ENCODE measurements at places on chromosomes 3 and 15.
A peak's percentile ranks its signal among the peaks of the same experiment; 100 is the strongest.

DNA sequence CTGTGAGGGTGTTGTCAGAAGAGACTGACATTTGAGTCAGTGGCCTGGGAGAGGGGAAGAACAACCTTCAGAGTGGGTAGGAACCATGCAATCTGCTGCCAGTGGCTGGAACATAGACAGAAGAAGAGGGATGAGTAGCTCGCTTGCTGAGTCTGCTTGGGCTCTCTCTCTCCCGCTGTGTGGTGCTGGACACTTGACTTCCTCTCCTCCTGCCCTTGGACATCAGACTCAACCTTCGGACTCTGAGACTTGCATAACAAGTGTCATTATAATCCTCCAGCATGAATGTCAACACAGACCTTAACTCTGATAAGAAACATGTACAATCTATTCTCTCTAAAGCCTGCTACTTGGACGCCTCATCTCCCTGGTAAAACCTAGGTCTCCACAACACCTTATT lies 5.9 kb upstream of the NMD3 start:
- no peak for DNase-seq

DNA sequence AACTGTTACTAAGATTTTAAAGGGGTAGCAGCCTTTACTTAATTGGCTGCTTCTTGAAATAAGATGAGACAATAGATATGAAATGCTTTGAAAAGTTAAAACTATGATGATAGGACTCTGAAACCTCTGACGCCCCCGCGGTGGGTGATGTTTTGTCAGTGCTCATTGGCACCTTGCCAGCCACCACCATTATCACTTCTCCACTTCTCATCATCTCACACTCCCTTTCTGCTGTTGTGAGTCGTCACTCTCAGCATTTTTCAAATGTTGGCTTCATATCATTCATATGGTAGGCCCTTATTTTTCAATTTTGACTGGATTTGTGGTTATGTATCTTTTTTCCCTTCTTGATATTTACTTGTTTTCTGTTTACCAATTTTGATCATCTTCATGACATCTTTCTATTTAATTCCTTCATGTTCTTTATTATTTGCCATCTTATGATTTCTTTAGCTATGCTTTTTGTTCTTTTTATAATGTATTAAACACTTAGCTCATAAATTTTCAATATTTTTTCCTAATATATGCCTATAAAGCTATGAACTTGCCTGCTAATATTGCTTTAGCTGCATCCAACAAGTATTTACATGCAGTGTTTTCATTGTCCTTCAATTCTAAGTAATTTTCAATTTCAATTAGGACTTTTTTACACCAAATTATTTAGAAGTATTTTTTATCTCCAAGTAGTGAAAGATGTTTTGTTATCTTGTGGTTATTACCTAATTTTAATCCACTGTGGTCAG lies 30.3 kb upstream of the SKOR1 start:
- DNase-seq = no peak

- DNase-seq = no peak
Observed at GRCh38 chr15:67024998-67025368, 40.4 kb upstream of the SMAD3 start.

- DNase-seq = peak; percentile 19
Observed at GRCh38 chr15:63348392-63348791, 33.3 kb downstream of the CA12 start.

DNA sequence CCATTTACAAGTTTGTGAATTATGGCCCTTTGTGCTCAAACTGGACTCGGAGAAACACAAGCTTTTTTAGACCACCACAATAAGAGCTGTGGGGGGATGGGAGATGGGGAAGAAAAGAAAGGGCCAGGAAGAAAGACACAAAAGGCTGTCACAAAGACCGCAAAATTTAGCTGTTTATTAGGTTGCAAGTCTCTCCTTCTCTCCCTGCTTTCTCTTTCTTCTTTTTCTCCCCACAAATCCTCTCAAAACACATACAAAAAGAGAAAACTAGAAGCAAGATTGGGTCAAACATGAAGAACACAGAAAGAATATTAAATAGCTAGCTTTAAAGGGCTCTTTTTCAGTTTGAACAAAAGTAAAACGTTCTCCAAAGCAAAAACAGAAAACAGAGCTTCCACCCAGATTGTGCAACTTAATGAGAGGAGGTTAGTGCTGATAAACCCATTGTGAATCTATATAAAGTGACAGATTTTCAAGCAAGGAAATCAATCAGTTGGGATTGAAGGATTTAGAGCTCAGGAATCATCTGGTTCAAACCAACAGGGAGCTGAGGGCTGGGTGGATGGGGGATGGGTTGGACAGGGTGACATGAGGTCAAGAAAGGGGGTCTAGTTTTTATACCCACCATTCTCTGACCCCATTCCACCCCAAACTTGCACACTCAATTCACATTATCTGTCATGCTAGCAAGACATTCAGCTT lies 87.3 kb downstream of the DHX30 start:
- no peak for DNase-seq

- no peak for DNase-seq
Observed at GRCh38 chr15:90421527-90421926, 33.5 kb downstream of the IQGAP1 start.

DNA sequence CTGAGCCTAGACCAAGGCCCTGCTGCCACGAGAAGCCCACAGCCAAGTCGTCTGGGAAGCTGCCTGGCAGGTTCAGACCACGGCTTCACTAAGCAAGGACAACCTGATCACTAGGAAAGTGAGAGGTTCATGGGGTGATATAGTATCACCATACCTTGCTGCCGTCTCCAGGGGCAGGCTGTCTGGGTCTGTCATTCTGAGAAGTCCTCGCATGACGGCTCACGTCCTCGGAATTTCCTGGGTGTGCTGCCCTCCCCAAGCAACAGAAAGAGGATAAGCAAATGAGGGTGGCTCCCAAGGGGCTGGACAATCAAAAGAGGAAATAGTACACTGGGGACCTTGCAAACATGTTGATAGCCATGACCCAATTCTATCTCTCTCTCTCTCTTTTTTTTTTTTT lies 207.4 kb upstream of the IGF1R start:
- no peak for DNase-seq

- no peak for DNase-seq
Observed at GRCh38 chr15:60720493-60721256, 241.7 kb upstream of the ICE2 start.

DNA sequence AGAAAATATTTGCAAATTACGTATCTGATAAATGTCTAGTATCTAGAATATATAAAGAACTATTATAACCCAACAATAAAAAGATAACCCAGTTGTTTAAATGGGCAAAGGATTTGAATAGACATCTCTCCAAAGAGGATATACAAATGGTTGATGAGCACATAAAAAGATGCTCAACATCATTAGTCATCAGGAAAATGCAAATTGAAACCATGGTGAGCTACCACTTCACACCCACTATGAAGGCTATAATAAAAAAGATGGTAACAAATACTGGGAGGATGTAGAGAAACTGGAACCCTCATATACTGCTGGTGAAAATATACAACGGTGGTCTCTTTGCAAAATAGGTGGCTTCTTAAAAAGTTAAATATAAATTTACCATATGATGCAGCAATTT lies 28.0 kb downstream of the RAD51 start:
- no peak for DNase-seq

DNA sequence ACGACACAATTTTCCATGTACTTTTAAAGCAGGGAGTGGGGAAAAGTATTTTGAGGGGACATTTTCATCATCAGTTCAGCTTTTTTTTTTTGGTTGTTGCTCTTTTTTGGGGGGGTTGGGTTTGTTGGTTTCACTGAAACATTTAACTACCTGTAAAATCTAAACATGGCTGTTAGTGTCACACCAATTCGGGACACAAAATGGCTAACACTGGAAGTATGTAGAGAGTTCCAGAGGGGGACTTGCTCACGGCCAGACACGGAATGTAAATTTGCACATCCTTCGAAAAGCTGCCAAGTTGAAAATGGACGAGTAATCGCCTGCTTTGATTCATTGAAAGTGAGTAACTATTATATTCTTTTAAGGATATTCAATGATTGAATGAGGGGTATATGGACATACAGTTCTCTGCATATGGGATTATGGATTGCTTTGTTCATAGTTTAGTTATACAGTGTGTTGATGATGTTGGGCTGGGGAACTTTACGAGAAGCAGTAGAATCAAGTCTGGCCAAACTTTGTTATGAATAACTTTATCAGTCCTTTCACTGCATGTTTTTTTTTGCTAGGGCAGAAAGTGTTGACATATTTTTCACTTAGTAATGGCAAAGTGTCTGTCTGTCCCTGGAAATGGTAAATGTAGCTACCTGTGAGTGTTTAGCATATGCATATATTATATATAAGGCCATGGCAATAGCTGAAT lies 31.5 kb downstream of the MBNL1 start:
- no peak for DNase-seq

- DNase-seq = no peak
Observed at GRCh38 chr3:103653996-103654395, 1219.2 kb downstream of the ZPLD1 start.

- DNase-seq = no peak
Observed at GRCh38 chr3:32708672-32709283, 23.8 kb downstream of the CNOT10 start.

DNA sequence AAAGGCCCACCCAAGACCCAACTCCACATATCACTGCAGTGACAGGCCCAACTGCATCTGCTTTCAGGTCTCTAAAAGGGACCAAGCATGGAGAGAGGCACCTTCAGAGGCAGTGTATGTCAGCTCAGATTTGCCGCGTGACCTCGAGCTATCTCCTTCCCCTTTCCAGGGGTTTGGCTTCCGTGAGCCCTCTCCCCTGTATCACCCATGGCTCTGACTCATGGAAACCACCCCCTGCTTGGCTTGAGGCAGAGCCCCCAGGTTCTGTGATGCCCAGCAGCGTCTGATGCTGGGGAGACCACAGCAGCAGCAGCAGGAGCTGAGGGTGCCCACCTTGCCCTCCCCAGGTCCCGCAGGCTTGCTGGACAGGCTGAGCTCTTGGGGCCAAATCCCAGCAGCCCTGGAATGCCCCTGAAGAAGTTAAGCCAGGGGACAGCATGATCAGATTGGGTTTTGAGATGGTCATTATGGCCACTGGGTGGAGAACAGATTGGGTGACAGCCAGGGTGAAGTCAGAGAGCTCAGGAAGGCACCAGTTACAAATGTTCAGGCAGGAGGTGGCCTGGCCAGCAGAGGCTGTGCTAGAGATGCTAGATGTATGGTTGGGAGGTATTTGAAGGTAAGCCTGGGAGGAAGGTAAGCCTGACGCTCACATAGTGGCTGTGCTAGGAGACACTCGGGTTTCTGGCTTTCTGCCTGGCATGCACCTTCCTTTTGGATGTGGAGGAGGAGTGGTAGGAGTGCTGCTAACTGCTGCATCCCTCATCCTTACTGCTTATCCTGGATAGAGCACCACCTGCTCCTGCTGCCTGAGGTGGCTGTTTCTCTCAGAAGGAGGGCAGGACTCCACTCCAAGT lies 42.9 kb downstream of the FGD5 start:
- DNase-seq = no peak

DNA sequence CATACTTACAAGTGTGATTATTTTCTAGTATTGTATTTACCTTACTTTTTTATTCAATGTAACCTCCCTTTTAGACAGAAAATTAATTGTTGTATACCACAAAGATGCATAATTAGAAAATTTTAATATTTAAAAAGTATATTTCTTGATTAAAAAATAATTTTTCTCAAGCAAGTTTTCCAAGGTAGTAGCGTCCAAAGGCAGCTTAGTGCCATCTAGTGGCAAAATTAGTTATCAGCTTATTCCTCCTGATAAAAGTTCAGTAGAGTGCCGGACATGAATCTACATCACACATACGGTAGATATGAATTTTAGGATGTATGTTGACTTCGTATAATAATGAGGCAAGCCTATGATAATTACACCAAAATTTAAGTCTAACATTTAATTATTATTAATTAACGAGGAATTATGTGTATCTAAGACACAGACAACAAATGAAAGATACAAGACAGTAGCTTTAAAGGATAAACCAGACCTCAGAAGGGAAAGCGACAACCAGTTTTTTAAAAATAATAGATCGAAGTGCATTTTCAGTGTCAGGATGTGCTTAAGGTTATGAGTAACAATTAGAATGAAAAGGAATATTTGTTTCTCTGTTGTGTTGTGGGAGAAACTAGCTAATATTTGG lies 405.9 kb downstream of the ROBO1 start:
- DNase-seq = peak; percentile 39

- DNase-seq = no peak
Observed at GRCh38 chr3:186669378-186670084, 3.7 kb downstream of the HRG start.

DNA sequence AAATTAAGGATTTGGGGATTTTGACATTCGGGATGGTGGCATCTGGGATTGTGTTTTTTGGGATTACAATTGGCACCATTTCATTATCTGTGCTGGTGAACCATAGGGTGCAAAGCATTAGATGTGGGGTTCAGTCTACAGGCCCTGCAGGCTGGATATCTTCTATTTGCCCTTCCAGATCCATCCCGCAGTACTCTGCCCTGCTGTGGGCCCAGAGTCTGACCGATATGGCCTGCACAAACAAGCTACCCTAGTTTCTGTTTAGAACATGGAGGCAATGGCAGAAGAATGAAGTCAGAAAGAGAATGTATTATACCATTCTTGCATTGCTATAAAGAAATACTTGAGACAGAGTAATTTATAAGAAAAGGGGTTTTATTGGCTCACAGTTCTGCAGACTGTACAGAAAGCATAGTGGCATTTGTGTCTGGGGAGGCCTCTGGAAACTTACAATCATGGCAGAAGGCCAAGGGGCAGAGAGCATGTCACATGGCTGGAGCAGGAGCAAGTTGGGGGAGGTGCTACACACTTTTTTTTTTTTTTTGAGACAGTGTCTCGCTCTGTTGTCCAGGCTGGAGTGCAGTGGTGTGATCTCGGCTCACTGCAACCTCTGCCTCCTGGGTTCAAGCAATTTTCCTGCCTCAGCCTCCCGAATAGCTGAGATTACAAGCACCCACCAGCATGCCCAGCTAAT lies 93.7 kb downstream of the NCEH1 start:
- no peak for DNase-seq

DNA sequence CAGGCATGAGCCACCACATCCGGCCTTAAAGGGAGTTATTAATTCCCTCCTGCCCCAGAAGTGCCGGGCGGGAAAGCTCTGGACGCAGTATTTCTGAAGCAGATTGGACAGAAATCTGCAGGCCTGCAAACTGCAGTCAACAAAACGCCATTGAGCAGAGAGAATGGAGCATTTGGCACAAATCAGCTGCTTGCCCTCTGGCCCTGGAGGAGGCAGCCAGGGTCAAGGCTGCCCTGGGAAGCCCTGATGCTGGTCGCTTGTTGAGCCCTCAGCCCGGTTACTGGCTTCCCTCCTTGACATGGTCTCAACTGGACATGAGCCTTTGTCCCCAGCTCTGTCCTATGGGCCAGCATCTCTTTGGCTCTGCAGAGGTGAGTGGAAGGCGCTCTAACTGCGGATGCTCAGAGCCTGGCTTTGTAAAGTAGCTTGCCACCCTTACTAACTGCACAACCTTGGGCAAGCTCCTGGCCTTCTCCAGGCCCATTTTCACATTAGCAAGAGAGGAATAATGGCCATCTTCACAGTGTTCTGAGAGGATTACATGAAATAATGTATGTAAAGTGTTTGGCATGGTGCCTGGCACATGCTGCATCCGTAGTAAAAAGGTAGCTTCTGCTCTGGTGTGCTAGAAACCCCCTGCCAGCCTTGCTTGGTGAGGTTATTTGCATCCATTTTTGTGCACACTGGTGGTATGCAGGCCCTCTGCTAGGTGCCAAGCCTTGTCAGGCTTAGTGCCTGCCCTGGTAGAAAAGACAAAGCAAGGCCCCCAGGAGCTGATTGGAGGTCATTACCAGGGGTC lies 4.1 kb downstream of the SEMA4B start:
- DNase-seq = no peak

All from amygdala (tissue), 56 donors.